Panc1 (cell line): ENCODE measurements at places on chromosomes 3 and 15.

GRCh38 chr15:73146419-73146818 is 94.2 kb downstream of the NEO1 start:
- no peak for DNase-seq

- no peak for DNase-seq
Measured at GRCh38 chr3:187051066-187051465, 88.2 kb downstream of the RPL39L start.

DNA sequence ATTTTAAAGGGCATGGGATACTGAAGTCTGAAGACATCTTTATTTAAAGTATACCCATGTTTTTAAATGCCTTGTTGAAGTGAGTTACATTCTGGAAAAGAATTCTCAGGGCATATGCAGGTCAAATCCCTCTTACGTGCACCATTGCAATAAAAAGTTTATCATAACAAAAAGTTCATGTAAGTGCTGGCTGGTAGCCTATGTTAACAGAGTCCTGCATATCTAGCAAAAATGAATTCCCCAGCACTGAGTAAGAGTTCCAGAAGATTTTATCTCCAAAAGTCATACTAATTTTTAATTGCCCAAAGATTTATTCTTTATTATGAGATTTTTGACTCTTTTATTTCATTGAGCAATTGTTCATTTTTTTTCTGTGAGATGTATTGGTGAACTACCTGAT is 104.7 kb upstream of the ROBO1 start:
- peak; percentile 18 for DNase-seq

DNA sequence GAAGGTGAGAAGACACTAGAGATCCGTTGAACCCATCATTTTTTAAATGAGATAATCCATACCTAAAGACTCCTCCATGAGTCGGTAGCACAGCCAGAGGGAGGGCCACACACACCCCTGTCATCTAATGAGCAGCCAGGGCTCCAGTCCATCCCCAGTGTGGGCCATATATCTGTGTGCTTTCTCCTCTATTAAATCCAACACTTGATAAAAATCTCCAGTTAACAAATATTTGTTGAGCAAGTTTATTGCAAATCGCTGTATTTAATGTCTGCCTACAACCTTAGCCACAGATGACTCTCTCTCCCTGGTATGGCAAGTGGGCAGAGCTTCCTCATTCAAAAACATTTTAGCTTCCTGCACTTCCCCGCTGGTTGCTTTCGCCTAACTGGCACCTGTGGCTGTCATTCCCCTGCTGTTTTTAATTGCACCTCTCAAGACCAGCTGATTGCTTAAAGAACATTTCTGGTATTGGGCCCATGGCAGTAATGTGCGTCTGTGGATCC is 82.8 kb downstream of the SMAD3 start:
- no peak for DNase-seq

DNA sequence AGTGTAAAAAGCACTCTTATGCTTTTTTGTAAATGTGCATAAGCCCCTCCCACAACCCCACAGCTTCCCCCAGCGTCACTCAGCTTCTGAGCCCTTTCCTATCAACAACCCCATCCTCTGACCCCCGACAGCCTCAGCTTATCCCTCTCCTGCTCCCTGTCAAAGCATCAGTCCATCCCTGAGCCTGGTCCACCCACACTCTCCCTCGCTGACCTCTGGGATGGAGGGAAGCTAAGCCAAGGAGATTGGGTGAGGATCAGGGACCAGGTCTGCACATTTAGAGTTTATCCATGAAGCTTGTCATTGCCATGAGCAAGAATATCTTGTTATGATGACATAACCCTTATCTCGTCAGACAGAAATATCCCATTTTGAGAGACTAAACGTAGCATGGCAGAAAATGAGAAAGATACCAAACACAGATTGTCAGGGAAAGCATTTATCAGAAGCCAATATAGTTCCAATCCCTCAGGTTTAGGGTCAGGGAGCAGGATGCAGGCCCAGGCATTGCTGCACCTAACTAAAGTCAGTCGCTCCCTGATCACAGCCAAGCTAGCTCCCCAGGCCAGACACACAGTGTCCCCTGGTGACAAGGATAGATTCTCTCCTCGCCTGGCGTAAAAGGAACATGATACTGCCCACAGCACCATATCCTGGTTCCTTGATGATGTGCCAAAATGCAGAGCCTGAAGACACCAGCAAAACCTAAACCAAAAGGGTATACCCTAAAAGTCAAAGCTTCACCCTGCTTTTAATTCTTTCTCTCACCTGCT is 66.9 kb downstream of the DCLK3 start:
- no peak for DNase-seq

DNA sequence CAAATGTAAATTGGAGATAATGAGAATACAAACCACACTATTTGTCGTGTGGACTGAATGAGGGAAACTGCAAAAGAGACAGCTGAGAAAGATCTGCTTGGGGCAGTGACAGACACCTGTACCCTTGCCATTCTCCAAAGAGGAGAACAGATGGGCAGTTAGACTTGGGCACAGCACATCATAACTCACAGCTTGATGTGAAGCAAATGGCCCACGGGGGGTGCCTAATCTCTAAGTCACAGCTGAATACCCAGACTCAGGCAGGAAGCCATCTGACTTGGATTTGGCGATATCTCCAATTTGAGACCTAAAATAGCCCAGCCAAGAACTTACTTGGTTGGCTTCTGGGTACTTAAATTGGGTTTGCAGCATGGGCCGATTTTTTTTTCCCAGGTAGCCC is 10.0 kb upstream of the SLC6A11 start:
- no peak for DNase-seq

DNA sequence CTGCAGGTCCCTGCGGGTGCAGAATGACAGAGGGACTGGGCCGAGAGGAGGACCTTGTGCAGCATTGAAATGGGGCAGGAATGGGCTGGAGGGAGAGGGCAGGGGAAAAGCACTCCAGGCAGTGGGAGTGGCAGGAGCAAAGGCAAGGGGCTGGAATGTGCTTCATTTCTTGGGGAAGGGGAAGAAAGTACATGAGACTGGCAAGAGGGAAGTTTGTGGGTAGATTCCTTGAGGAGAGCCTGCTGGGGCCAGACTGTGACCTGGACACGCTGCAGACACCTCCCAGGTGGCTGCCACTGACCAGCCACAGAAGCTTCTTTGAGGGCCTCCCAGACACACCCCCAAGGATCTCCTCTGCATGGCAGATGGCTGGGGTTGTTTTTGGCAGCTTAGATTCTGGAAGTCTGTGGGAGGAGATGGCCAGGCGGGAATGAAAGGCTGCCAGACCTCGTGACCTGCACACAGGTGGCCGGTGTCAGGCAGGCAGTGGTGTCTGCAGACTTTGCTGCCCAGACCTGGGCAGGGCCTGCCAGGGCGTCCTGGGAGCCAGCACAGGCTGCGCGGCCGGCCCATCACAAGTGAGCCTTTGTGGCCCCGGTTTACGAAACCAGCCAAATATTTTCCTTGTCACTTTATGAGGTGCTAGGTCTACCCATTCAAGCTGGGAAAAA is 53.1 kb downstream of the SPSB4 start:
- DNase-seq = no peak

GRCh38 chr3:119184796-119185570 is 11.6 kb downstream of the UPK1B start:
- DNase-seq = peak; percentile 2

DNA sequence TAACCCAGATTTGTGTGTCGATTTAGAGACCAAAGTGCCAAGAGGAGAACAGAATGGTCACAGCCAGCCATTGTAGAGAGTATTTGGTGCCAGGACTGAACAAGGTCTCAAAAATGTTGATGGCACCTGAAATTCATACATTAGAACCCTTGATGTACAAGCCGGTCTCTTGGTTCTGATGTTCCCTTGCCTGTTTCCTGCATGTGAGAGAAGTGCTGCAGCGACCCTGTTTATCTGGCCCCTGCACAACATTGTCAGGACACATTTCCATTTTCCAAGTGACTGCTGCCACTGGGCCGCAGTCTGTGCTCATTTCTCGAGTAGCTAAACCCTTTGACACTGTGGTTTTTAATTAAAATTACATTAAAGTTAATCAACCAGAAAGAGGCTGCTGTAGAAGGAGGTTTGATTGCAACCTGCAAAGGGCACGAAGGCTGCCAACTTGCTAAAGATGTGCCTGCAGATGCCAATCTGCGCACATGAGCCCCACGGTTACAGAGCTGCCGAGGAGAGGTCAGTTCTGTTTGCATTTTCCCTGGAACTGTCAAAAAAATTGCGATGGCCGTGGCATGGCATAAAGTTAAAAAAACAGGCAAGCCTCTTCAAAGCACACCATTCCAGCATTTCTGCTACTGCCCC is 136.4 kb upstream of the CMC1 start:
- DNase-seq = no peak

GRCh38 chr3:115513416-115513800 is 109.9 kb upstream of the GAP43 start:
- no peak for DNase-seq

GRCh38 chr15:58462547-58462946 is 30.8 kb downstream of the LIPC start:
- no peak for DNase-seq

DNA sequence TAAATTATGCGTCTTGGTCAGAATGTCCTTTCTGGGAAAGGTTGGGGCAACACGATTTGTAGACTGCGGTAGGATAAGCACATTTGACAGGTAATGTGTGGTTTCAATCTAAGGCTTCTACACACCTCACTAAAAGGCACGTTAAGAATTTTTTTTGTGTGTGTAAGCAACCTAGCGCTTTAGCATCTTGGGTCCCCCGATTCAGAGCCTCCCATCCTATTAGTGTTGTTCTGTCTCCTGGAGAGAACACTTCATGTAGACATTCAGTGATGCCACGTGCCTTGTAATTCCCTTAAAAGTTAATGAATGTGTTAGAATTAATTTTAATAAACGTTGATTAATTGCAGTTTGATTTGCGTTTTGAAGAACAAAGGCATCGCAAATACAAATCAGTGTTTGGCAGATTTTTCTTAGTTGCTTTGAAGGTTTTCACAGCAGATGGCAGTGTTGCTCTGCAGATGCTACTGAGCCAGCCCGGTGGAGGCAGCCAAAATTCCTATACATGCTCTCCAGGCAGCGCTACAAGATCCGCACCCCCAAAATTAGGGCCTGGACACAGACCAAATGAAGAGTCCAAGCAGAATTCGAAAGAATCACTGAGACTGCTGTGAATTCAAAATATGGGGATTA is 63.5 kb downstream of the OTOL1 start:
- DNase-seq = peak; percentile 33

DNA sequence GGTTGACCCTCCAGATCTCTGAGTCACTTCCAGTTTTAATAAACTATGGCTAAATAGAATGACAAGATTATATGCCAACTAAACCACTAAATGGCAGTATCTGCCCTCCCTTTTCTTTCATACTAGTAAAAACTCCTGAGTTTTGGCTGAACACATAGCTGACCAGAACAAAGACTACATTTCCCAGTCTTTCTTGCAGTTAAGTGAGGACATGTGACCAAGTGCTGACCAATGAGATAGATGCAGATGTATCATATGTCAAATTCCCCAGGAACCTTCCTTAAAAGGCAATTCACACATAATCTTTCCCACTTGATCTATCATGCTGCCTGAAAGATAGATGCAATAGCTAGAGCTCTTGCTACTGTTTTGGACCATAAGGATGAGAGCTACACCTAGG is 191.3 kb downstream of the SHOX2 start:
- DNase-seq = no peak

DNA sequence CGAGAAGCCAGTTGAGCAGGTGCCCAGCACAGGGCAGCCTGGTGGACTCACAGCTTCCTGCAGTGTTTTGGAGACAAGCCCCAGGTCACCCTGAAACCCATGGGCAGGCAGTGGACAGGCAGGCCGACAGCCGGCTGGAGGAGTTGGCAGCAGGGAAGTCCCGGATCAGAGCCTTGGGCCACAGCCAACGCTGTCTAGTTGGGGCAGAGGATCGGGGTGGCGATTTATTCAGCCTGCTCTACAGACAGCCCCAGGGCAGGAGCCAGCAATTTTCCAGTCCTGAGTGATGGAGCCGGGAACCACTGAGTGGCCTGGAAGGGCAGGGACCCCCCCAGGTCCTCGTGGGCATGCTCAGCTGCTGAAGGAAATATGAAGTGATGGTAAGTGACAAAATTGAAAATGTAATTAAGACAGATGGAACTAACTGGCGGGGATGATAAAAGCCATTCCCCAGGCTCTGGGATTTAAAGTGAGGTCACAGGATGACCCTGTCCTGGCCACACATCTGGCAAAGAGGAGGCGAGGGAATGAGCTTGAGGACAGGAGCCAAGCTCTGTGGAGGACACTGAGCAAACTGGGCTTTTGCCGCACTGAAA is 34.4 kb upstream of the TBC1D21 start:
- DNase-seq = no peak

DNA sequence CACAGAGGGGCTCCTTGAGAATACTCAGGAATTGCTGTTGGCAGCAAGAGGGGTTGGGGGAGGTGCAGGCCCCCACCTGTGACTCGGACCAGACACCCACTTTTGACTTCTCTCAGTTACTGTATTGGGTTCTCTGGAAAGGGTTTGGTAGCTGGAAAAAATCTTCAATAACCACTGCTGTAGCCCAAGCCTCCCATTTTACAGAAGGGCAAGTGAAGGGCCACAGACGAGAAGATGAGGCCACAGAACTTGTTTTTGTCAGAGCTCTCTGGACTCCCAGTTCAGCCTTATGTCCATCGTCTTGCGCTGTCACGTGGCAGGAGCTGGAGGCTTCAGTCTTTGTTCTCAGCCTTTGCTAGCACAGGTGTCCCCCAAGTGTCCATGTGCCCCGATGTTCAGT is 12.7 kb upstream of the TATDN2 start:
- DNase-seq = no peak

GRCh38 chr15:58398071-58398470 is 33.7 kb upstream of the LIPC start:
- DNase-seq = no peak

- DNase-seq = no peak
Measured at GRCh38 chr3:41200669-41201021, 1.3 kb downstream of the CTNNB1 start.

- no peak for DNase-seq
Measured at GRCh38 chr3:57077630-57078343, 17.3 kb downstream of the SPATA12 start.

- DNase-seq = no peak
Measured at GRCh38 chr3:50610181-50610971, 1.2 kb downstream of the CISH start.

DNA sequence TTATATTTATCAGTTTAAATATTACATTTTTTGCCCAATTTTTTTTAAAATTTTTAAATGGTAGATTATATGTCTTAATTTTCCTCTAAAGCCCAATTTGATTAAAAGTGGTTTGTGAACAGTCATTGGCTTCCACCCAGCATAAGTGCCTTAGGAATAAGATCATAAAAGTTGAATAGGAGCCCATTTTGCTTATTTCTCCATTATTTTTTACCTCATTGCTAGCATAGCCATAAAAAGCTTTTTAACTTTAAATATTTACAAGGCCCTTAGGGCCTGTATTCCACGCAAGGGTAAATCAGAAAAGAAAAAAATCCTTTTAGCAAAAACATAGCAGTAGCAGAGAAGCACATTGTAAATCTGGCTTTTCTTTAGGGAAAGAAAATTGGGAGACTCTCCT is 9.0 kb downstream of the TTC14 start:
- no peak for DNase-seq

- peak; percentile 24 for DNase-seq
Measured at GRCh38 chr15:98753726-98754656, 105.7 kb downstream of the IGF1R start.

DNA sequence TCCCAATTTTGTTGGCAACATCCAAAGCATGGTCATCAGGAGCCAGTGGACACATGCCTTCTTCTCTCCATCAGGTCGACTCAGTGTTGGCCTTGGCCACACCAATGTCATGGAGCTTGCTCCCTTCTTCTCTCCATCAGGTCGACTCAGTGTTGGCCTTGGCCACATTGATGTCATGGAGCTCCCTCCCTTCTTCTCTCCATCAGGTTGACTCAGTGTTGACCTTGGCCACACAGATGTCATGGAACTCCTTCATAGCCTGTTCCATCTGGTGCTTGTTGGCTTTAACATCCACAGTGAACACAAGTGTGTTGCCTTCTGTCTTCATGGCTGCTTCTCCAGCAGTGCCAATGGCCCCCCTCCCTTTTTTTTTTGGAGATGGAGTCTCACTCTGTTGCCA is 70.2 kb downstream of the TMEM44 start:
- no peak for DNase-seq
